ENCODE measurements at places on chromosomes 13 and 19. TPM values are rescaled to one million over a fixed set of nuclear protein-coding genes. Genes with fewer than 3 reads are reported as not detected.

Gene FCAR
- polyA plus RNA-seq, result not detected

Gene TUBB4A
- polyA plus RNA-seq, result 83.7 TPM

Gene ATP8A2
- 25.3 TPM for polyA plus RNA-seq

Gene ZSCAN4
- not detected for polyA plus RNA-seq

Gene KPNA3
- 27.4 TPM for polyA plus RNA-seq

Gene COL4A2
- 57.6 TPM for polyA plus RNA-seq

Gene ZNF418
- 3.7 TPM for polyA plus RNA-seq
